ENCODE measurements at places on chromosomes 3 and 15. TPM values are rescaled to one million over a fixed set of nuclear protein-coding genes. Genes with fewer than 3 reads are reported as not detected.

GRCh38 chr15:46442184-46442583, 807.4 kb downstream of the SQOR start:
- no peak for DNase-seq

The PLSCR2 gene
- total RNA-seq = not detected

The LDHAL6B gene
- total RNA-seq = not detected

The KLHL6 gene
- total RNA-seq = 0.26 TPM

The ZCWPW2 gene
- 2.6 TPM for total RNA-seq

- no peak for DNase-seq
These were observed 237.3 kb upstream of the ZBTB20 start for GRCh38 chr3:115384381-115384780.

The GOLGA6A gene
- not detected for total RNA-seq

Measured in uterus (tissue), 4 donors.